Activated CD8-positive, alpha-beta memory T cell treated with anti-CD3 and anti-CD28 coated beads, Interleukin-2, amount 10 ng/mL, durations not matched to agents 7 days and 5 days (primary cell): ENCODE measurements at places on chromosomes 3 and 15. TPM values are rescaled to one million over a fixed set of nuclear protein-coding genes. Genes with fewer than 3 reads are reported as not detected.

GRCh38 chr3:59408047-59408624 lies 358.3 kb upstream of the CFAP20DC start:
- DNase-seq, result no peak
- no peaks in the 10 kb centered on the region for H3K27me3 ChIP-seq
- H3K36me3 ChIP-seq, result no peaks in the 10 kb centered on the region
- H3K4me3 ChIP-seq, result no peak overlapping the region
- H3K4me1 ChIP-seq, result peaks cover 16% of the 10 kb centered on the region

Gene CHL1
- not detected for total RNA-seq

DNA sequence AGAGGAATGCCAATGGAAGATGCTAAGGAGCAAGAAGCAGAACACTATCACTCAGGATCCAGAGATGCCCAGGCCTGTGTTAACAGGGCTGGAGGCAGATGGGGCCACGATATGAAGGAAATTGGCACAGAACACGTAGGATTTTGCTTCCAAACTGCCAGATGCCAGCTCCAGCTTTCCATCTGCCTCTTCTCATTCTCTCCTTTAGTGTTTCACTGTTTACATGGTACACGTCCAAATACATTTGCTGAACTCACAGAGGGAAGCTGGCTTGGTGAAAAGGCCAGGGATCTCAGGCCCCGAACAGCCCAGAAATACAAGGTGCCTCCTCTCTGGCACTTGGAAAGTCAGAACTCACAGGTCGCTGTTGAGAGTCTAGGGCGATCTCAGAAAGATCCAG lies 187.0 kb downstream of the NTRK3 start:
- no peaks in the 10 kb centered on the region for H3K27me3 ChIP-seq
- no peaks in the 10 kb centered on the region for H3K4me1 ChIP-seq
- H3K4me3 ChIP-seq, result no peak overlapping the region

GRCh38 chr15:52464040-52464439 lies 64.6 kb downstream of the MYO5A start:
- H3K4me1 ChIP-seq, result peaks cover 44% of the 10 kb centered on the region
- peak; percentile 44 for DNase-seq
- H3K36me3 ChIP-seq, result peaks cover 23% of the 10 kb centered on the region
- peak overlapping the region; percentile 63 for H3K4me3 ChIP-seq
- H3K27ac ChIP-seq, result peak overlapping the region; percentile 89

Gene ZDHHC19
- total RNA-seq, result not detected

DNA sequence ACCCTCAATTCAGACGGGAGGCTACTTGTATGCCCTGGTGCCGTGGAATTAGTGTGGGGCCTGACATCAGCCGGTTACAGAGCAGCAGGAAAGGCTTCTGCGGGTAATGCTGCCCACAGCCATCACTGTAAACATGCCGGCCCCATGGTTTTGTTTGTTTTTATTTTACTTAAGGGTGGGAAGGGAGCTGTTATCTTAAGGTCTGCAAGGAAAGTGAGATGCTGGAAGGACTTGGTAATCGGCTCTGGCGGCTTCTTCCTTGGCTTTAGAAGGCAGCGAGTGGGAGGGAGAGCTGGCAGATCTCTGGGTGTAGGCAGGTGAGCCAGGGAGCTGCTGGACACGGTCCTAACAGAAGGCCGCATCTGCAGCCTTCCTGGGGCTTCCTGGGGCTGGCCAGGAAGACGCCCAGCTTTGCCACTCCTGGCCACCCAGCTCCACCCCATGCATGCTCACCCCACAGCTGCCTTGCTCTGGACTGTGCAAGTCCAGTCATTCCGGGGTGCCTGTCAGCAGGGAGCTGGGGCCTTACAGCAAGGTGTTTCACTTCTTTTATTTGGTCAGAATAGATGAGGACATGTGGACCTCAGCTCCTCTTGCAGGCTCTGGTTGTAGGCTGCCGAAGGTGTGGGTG lies 54.1 kb upstream of the FURIN start:
- H3K27ac ChIP-seq, result peak overlapping the region; percentile 96
- peaks cover 95% of the 10 kb centered on the region for H3K4me1 ChIP-seq
- peak overlapping the region; percentile 4 for H3K4me3 ChIP-seq
- DNase-seq, result peak; percentile 61
- H3K27me3 ChIP-seq, result no peaks in the 10 kb centered on the region

Gene SLC28A2
- not detected for total RNA-seq

Gene TMEM158
- 0.35 TPM for total RNA-seq

Gene NEK11
- 1.3 TPM for total RNA-seq

Gene IDH3A
- 97.9 TPM for total RNA-seq

- peaks cover 12% of the 10 kb centered on the region for H3K27me3 ChIP-seq
- H3K27ac ChIP-seq, result no peak overlapping the region
- no peak for DNase-seq
- peaks cover 14% of the 10 kb centered on the region for H3K36me3 ChIP-seq
Observed at GRCh38 chr3:71744738-71745137, 8.9 kb upstream of the GPR27 start.

DNA sequence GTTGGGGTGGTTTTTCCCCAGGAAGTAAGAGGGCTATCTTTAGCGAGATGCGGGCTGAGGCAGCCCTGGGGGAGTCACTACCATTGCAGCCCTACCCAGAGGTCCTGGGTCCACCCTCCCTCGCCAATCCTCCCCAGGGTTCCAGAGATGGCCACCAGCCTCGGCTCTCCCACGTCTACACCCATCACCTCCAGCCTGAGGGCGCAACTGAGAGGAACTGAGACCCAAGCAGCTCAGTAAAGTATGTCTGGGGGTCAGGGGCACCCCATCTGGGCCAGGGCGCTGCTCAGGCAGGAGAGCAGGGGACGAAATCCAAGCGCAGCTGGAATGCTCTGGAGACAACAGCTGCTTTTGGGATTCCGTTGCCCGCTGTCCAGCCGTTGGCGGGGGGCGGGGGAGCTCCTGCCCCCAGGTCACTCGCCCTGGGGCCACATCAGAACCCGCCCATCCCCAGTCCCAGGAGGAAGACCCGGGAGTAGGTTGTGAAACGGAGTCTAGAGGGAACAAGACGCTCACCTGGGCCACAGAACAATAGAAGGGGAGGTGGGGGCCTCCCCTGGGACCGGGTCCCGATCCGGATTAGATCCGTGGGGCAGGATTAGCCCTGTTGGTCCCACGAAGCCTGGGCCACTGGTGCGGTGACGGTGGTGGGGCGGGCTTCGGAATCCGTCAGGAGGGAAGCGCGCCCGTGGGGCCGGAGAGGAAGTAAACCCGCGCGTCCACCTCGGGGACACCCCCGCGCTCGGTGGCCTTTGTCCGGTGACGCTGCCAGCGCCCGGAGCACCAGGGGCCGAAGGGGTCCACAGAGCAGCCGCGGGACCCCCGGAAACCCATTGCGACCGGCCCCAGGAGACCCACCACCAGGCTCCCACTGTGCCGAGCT lies 1.4 kb upstream of the NDUFAF3 start:
- H3K36me3 ChIP-seq, result peaks cover 34% of the 10 kb centered on the region
- peaks cover 57% of the 10 kb centered on the region for H3K4me1 ChIP-seq
- peak overlapping the region; percentile 94 for H3K27ac ChIP-seq
- H3K27me3 ChIP-seq, result no peaks in the 10 kb centered on the region
- DNase-seq, result peak; percentile 69
- peak overlapping the region; percentile 90 for H3K4me3 ChIP-seq

Gene CERS3
- total RNA-seq, result not detected

DNA sequence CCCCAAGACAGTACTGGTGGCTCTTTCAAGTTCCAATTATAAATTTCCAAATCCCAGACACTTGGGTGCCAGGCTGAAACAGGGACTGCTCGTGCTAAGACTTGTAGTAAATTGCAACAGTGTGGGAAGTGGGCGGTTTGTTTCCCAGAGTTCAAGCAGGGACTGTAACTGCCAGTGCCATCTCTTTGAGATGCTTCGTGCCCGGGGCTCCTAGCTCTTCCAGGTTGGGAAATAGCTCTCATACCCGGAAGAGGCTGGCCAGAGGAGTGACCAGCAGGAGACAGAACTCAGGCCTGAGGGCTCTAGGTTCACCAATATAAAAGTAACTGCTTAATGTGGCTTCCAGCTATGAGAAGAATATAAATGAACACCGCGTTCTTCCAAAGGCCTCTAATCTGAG lies 54.0 kb upstream of the NEO1 start:
- no peak for DNase-seq
- no peak overlapping the region for H3K4me3 ChIP-seq
- no peaks in the 10 kb centered on the region for H3K36me3 ChIP-seq

DNA sequence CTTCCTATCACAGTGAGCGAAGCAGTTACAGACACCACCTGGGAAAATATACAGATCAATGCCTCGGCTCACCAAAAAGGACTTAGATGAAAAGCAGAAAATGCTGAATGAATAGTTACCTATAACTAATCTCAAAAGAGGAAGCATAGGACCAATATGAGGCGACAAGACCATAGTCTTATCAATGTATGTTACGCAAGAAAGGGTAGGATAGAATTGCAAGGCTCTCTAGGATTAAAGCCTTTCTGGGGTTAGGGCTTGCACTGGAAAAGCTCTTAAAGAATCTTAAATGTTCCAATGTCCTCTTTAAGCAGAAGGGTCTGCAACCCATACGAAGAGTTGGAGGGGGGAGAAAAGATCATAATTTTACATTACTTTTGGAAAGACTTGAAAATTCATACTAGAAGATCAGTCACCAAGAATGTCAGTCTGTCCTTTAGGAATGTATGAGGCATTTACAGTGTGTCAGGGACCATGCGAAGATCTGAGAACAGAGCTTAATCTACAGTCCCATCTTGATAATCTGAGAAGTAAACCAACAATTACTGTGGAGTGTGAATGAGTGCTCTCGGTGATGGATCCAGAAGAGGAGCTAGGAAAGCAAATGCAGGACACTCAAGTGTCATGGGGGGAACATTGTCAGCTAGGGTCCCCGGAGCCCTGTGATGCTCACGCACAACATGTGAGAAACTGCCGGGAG lies 185.9 kb downstream of the GREM1 start:
- DNase-seq, result no peak
- H3K27me3 ChIP-seq, result peaks cover 4% of the 10 kb centered on the region
- no peaks in the 10 kb centered on the region for H3K4me1 ChIP-seq
- H3K36me3 ChIP-seq, result no peaks in the 10 kb centered on the region

Gene EAF1
- total RNA-seq, result 29.5 TPM

- no peak overlapping the region for H3K4me3 ChIP-seq
- no peaks in the 10 kb centered on the region for H3K27me3 ChIP-seq
- H3K27ac ChIP-seq, result no peak overlapping the region
- DNase-seq, result no peak
- H3K4me1 ChIP-seq, result no peaks in the 10 kb centered on the region
Observed at GRCh38 chr3:25056803-25057351, 371.2 kb upstream of the RARB start.

Gene UBA3
- 133 TPM for total RNA-seq

- no peaks in the 10 kb centered on the region for H3K4me1 ChIP-seq
- H3K27me3 ChIP-seq, result no peaks in the 10 kb centered on the region
- no peak overlapping the region for H3K4me3 ChIP-seq
- H3K36me3 ChIP-seq, result peaks cover 16% of the 10 kb centered on the region
- no peak overlapping the region for H3K27ac ChIP-seq
Observed at GRCh38 chr3:97896129-97896528, 74.3 kb downstream of the CRYBG3 start.

- no peaks in the 10 kb centered on the region for H3K4me1 ChIP-seq
- no peak overlapping the region for H3K27ac ChIP-seq
- H3K27me3 ChIP-seq, result peaks cover 53% of the 10 kb centered on the region
- DNase-seq, result no peak
- no peaks in the 10 kb centered on the region for H3K36me3 ChIP-seq
Observed at GRCh38 chr3:138092023-138092422, 23.4 kb downstream of the DZIP1L start.

DNA sequence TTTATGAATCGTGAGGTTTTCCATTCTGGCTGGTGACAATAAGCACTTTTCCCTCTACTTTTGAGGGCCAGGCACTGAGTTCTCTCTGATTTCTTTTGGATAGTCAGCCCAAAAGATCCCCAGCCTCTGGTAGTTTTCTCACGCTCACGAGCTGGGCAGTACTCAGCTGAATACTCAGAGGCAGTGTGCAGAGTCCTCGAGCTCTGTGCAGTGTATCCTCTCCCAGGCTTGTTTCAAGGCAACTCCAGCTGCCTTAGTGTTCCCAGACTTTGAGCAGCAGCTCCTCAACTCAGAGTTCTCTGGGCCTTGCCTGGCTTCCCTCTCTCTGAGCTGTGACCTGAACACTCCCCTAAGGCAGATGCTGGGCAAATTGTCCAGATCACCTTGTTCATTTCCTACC lies 59.1 kb upstream of the IQSEC1 start:
- no peak overlapping the region for H3K27ac ChIP-seq
- H3K4me3 ChIP-seq, result no peak overlapping the region
- H3K36me3 ChIP-seq, result no peaks in the 10 kb centered on the region

Gene DIPK2A
- total RNA-seq, result 21.7 TPM

Gene SLC12A1
- not detected for total RNA-seq

GRCh38 chr3:136351351-136351750 lies 101.2 kb downstream of the PCCB start:
- H3K27me3 ChIP-seq, result no peaks in the 10 kb centered on the region
- no peak for DNase-seq
- no peak overlapping the region for H3K27ac ChIP-seq
- no peak overlapping the region for H3K4me3 ChIP-seq

Gene ATOSA
- 26.0 TPM for total RNA-seq

DNA sequence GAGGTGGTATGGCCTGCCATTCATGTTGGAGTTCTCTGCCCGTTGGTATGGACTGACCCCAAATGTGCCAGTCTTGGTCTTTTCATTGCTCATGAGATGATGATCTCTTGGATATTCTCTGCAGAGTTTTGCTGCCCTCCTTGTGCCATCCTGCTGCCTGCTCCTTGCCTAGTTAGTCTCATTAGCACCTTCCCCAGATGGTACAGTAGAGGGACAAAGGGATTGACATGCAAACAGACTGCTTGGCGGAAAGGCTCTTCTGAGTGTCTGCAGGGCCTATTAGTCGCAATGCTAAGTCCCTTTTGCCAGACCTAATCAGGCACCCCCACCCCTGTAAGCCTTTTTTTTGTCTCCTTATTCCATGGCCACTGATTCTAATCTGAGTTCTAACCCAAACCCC lies 90.6 kb downstream of the ARNT2 start:
- H3K4me3 ChIP-seq, result no peak overlapping the region
- no peak for DNase-seq
- H3K27me3 ChIP-seq, result peaks cover 13% of the 10 kb centered on the region

- no peaks in the 10 kb centered on the region for H3K4me1 ChIP-seq
- H3K27ac ChIP-seq, result no peak overlapping the region
- H3K4me3 ChIP-seq, result no peak overlapping the region
- peaks cover 7% of the 10 kb centered on the region for H3K27me3 ChIP-seq
Observed at GRCh38 chr3:190051641-190052040, 69.1 kb downstream of the P3H2 start.

GRCh38 chr15:91889111-91889815 lies 35.8 kb downstream of the SLCO3A1 start:
- peaks cover 5% of the 10 kb centered on the region for H3K36me3 ChIP-seq
- H3K27ac ChIP-seq, result no peak overlapping the region
- no peak for DNase-seq
- H3K4me1 ChIP-seq, result peaks cover 3% of the 10 kb centered on the region

- H3K4me3 ChIP-seq, result no peak overlapping the region
- H3K36me3 ChIP-seq, result no peaks in the 10 kb centered on the region
- H3K27ac ChIP-seq, result no peak overlapping the region
- DNase-seq, result no peak
- peaks cover 6% of the 10 kb centered on the region for H3K4me1 ChIP-seq
Observed at GRCh38 chr3:39639344-39640236, 169.8 kb upstream of the MYRIP start.

- H3K36me3 ChIP-seq, result no peaks in the 10 kb centered on the region
- no peak overlapping the region for H3K27ac ChIP-seq
- H3K27me3 ChIP-seq, result no peaks in the 10 kb centered on the region
- no peak for DNase-seq
Observed at GRCh38 chr3:50470658-50471057, 32.8 kb downstream of the CACNA2D2 start.

- no peaks in the 10 kb centered on the region for H3K27me3 ChIP-seq
- peaks cover 69% of the 10 kb centered on the region for H3K36me3 ChIP-seq
- H3K27ac ChIP-seq, result no peak overlapping the region
Observed at GRCh38 chr3:141538568-141539240, 51.9 kb downstream of the RASA2 start.

GRCh38 chr3:50068134-50068533 lies 20.6 kb upstream of the RBM5 start:
- no peaks in the 10 kb centered on the region for H3K27me3 ChIP-seq
- no peak overlapping the region for H3K27ac ChIP-seq
- H3K4me1 ChIP-seq, result no peaks in the 10 kb centered on the region
- H3K4me3 ChIP-seq, result no peak overlapping the region
